Naive thymus-derived CD8-positive, alpha-beta T cell (primary cell): ENCODE measurements at places on chromosomes 5 and 9. TPM values are rescaled to one million over a fixed set of nuclear protein-coding genes. Genes with fewer than 3 reads are reported as not detected.
A peak's percentile ranks its signal among the peaks of the same experiment; 100 is the strongest.

- H3K4me1 ChIP-seq: no peaks in the 10 kb centered on the region
- H3K4me3 ChIP-seq: no peak within 1 kb of the TSS
- H3K27me3 ChIP-seq: no peaks in the 10 kb centered on the region
- no peaks in the 10 kb centered on the region for H3K36me3 ChIP-seq
- DNase-seq: peak; percentile 17
- H3K27ac ChIP-seq: peak within 1 kb of the TSS; percentile 12
These were observed at the start of gene LIX1 for GRCh38 chr5:97142521-97143254. Gene LIX1 (minus strand): TSS chr5:97142611. CDS start chr5:97142576, 35 bp downstream.

Gene RGS14
- 45.9 TPM for polyA plus RNA-seq

DNA sequence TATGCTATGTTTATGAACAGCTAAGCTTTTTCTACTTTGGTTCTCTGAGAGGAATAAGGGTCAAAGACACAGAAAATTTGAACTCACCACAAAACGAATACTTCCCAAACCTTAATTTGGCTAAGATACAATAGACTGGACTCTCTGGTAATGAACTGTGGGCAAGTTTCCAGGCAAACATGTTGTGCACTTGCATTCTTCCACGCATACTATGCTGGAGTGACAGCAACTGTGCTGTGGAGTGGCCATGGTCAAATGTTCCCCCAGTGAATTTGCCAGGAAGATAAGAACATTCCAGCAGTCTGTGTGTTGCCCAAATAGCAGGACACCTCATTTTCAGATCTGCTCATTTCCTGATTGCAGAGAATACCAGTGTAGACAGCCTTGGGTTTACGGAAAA, 275.3 kb upstream of the IL12B start:
- H3K36me3 ChIP-seq: peaks cover 22% of the 10 kb centered on the region
- H3K27ac ChIP-seq: no peak overlapping the region
- no peak for DNase-seq

DNA sequence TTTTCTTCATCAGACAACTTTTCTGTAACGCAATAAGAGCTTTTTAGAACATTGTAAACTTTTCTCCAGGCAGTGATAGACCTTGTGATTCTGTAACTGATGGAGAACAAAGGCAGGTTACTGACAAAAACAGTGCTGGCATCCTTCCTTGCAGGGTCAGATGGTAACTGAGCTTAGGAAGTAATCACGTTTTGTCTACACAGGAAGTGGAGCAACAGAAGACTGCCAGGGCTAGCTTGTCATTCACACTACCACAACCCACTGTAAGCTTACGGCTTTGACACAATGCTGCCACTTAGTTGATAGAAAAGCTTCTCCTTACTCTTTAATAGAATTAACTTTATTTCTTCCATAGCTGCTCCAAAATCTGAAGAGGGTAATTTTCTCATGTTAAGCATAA, 46.8 kb downstream of the FBN2 start:
- no peak overlapping the region for H3K27ac ChIP-seq
- H3K27me3 ChIP-seq: no peaks in the 10 kb centered on the region
- DNase-seq: no peak
- H3K36me3 ChIP-seq: peaks cover 6% of the 10 kb centered on the region
- H3K4me1 ChIP-seq: no peaks in the 10 kb centered on the region

- no peaks in the 10 kb centered on the region for H3K36me3 ChIP-seq
- no peaks in the 10 kb centered on the region for H3K27me3 ChIP-seq
These were observed 652.0 kb downstream of the MTRR start for GRCh38 chr5:8520917-8521316.

Gene LURAP1L
- polyA plus RNA-seq: not detected

DNA sequence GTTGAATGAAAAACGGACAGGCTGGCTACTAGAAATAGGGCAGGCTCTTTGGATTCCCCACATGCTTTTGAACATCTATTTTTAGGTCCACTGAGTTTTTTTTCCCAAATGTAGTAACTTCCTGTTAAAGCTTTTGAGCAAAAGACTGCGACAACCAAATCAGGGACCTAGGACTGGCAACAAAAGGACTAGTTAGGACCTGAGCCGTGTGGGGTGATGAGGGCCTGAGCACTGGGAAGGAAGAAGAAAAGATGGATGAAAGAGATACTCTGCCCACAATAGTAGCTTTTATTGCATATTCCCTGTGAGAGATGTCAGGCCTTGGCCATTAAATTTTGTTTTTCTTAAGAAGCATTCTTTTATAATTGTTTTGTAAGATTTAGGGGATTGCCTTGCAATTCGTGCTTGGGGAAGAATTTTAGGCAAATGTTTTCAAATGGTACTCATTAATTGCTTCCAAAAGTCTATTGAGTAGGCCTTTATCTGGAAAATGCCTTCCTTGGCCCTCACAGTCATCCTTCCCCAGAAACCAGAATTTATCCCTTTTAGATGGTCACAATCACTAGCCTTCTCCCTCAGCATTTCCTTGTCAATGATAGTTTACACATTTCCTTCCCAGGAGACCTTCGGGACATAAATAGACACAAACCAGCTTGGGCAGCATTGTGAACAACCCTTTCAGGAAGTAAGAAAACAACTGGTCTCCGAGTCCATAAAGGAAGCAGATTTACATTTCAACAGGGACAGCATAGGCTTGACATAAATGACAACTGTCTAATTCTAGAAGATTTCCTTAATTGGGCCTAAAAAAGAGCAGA, 166.5 kb downstream of the RMI1 start:
- H3K36me3 ChIP-seq: no peaks in the 10 kb centered on the region
- H3K27ac ChIP-seq: no peak overlapping the region
- H3K4me3 ChIP-seq: no peak overlapping the region
- no peak for DNase-seq
- no peaks in the 10 kb centered on the region for H3K4me1 ChIP-seq

DNA sequence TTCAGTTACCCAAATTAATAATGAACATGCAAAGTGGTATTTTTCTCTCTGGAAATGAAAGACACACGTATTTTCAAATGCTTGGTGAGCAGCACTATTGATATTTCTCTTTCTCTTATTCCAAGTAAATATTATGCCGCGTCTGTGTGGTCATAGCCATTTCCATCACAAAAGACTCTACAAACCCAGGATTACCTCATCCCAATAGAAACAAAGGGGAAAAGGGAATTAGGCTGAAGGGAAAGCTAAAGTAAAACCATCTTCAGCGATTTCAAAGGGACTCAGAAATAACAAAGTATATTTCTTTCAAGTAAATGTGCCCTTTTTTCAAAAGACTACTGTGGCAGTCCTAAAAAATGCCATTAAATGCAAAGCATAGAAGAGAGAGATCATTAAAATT, 62.0 kb upstream of the FST start:
- H3K4me1 ChIP-seq: no peaks in the 10 kb centered on the region
- H3K27ac ChIP-seq: no peak overlapping the region
- no peaks in the 10 kb centered on the region for H3K36me3 ChIP-seq
- no peak overlapping the region for H3K4me3 ChIP-seq
- peaks cover 18% of the 10 kb centered on the region for H3K27me3 ChIP-seq

GRCh38 chr9:75712700-75713099, 177.8 kb upstream of the PCSK5 start:
- no peak overlapping the region for H3K4me3 ChIP-seq
- peaks cover 3% of the 10 kb centered on the region for H3K27me3 ChIP-seq
- no peak for DNase-seq
- no peaks in the 10 kb centered on the region for H3K4me1 ChIP-seq

GRCh38 chr5:51386916-51387883, 4.0 kb downstream of the ISL1 start:
- no peaks in the 10 kb centered on the region for H3K4me1 ChIP-seq
- peaks cover 4% of the 10 kb centered on the region for H3K36me3 ChIP-seq
- no peak for DNase-seq
- H3K4me3 ChIP-seq: no peak overlapping the region

Gene SERINC5
- polyA plus RNA-seq: 21.8 TPM

Gene PCDHB12
- polyA plus RNA-seq: not detected

DNA sequence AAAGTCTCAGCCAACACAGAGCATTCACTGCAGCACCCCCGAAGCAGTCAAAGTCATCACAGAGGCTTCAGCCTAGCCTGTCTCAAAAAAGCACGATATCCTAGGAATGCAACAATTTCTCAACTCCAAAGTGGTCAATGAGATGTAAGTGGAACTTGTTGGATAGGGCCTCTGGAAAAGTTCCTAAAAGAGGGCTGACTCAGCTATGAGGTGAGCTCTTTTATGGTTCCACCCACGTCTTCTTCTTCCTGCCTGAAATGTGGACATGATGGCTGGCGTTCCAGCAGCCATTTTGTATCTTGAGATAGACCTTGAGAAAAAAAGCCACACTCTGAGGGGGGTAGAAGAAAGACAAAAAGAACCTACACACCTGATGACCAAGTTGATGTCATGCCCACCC, 32.5 kb upstream of the TRIO start:
- no peak for DNase-seq
- peaks cover 29% of the 10 kb centered on the region for H3K4me1 ChIP-seq
- no peak overlapping the region for H3K4me3 ChIP-seq
- no peaks in the 10 kb centered on the region for H3K36me3 ChIP-seq

Gene ANXA2R
- 69.8 TPM for polyA plus RNA-seq

Gene FST
- polyA plus RNA-seq: 0.30 TPM

- no peak overlapping the region for H3K4me3 ChIP-seq
- H3K27ac ChIP-seq: no peak overlapping the region
- no peaks in the 10 kb centered on the region for H3K27me3 ChIP-seq
- H3K36me3 ChIP-seq: no peaks in the 10 kb centered on the region
These were observed 50.3 kb upstream of the TGFBR1 start for GRCh38 chr9:99054581-99054980.

- H3K27me3 ChIP-seq: no peaks in the 10 kb centered on the region
- H3K36me3 ChIP-seq: no peaks in the 10 kb centered on the region
- no peak overlapping the region for H3K27ac ChIP-seq
- no peaks in the 10 kb centered on the region for H3K4me1 ChIP-seq
These were observed 39.8 kb downstream of the HMCN2 start for GRCh38 chr9:130305381-130305780.
